ENCODE measurements at places on chromosomes 5 and 9.
A peak's percentile ranks its signal among the peaks of the same experiment; 100 is the strongest.

GRCh38 chr5:173256800-173257199, 21.8 kb upstream of the NKX2-5 start:
- no peak for DNase-seq

- no peak for DNase-seq
Observed at GRCh38 chr5:79581535-79581934, 30.7 kb upstream of the TENT2 start.

- no peak for DNase-seq
Observed at GRCh38 chr9:91332546-91333231, 29.0 kb downstream of the AUH start.

- DNase-seq = no peak
Observed at GRCh38 chr5:150723845-150724244, 23.0 kb upstream of the RBM22 start.

- DNase-seq = no peak
Observed at GRCh38 chr5:164650427-164650826, 1145.0 kb downstream of the MAT2B start.

- DNase-seq = no peak
Observed at GRCh38 chr5:149749481-149750365, 19.6 kb downstream of the PPARGC1B start.

- no peak for DNase-seq
Observed at GRCh38 chr5:123992641-123993040, 480.7 kb downstream of the CSNK1G3 start.

GRCh38 chr5:65563777-65564176, 681 bp downstream of the PPWD1 start:
- DNase-seq = no peak

DNA sequence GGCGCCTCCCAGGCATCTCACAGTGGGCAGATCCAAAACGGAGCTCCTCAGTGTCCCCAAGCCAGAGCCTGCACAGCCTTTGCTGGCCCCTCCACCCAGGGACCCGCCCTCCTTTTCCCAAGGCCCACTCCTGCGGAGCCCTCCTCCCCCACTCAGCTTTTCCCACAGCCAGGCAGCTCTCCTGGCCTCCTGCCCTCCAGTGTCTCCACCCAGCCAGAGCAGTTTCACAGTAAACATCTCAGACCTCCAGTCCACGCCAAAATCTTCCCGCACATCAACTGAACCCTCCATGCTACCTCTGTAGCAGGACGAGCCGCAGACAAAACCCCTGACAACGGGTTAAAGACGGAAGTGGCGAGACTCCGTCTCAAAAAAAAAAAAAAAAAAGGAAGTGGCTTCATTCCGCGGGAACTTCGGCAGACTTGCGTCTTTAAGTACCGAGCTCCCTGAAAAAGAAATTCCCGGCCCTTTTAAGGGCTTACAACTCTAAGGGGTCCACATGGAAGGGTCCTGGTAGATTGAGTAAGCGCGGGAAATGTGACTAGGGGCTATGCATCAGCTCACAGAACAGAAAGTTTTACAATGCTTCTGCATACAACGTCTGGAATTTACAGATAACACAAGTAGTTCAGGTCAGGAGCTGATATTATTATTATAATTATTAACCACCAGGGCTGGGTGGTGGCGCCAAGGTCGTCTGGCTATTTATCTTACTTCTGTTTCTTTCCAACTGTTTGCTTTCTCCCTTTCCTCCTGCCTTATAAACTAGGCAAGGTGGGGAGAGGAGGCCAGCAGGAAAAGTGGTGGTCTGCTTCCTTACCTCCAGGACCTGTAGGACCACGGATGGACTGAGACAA, 11.4 kb upstream of the GRIN1 start:
- no peak for DNase-seq

- DNase-seq = no peak
Observed at GRCh38 chr5:20536341-20536740, 548.3 kb upstream of the CDH18 start.

DNA sequence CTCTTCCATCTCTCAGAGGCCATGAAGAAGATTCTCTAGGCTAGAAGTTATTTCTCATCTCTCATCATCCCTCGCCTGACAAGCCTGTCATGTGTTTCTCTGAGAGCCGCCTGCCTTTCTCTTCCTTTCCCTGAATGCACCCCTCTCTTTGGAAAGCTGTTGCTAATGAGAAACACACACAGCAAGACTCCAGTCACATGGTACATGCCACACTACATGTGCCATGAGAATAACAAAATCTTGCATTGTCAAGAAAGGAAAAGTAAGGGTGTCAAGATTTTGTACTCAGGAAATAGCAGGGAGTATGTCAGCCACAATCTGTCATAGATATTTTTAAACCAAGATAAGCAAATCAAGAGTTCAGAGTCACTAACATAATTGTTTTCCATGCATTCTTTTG, 8.9 kb downstream of the AGXT2 start:
- no peak for DNase-seq

DNA sequence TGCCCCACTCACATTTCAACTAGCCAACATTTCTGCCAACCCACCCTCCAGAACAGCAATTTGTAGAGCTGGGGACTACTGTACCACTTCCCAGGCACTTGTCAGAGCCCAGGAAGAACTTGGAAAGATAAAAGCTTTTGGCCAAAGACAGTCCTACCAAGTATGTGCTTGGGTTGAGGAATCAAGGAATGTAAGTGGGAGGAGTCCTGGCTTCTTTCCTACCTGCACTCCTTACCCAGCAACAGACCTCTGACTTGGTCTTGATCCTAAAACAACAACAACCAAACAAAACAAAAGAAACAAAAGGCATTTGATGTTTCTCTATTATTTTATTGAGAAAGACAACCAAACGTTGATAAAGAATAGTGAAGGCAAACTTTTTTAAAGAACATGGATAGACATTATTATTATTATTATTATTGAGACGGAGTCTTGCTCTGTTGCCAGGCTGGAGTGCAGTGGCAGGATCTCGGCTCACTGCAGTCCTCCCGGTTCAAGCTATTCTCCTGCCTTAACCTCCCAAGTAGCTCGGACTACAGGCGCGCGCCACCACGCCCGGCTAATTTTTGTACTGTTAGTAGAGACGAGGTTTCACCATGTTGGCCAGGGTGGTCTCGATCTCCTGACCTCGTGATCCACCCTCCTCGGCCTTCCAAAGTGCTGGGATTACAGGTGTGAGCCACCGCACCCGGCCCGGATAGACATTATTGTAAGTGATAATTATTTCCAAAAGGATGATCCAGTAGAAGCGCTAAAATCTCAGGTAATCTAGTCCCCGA, 33.5 kb downstream of the ANXA2R start:
- DNase-seq = no peak

DNA sequence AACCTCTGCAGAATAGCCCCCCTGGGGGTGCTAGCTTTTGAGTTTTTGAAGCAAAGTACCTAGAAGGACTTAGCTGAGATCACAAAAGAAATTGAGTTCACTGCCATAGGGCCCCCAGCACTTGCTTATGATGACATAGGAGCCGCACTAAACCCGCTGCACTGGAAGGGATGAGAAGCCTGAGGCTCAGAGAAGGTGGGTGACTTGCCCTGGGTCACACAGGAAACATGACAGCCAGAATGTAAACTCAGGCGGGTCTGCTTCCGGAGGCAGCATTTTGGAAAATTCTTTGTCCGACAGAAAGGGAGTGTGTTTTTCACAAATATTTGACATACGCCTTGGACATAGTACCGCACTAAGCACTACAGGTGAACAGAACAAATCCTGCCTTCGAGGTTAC, 8.4 kb upstream of the TOR1B start:
- DNase-seq = no peak

DNA sequence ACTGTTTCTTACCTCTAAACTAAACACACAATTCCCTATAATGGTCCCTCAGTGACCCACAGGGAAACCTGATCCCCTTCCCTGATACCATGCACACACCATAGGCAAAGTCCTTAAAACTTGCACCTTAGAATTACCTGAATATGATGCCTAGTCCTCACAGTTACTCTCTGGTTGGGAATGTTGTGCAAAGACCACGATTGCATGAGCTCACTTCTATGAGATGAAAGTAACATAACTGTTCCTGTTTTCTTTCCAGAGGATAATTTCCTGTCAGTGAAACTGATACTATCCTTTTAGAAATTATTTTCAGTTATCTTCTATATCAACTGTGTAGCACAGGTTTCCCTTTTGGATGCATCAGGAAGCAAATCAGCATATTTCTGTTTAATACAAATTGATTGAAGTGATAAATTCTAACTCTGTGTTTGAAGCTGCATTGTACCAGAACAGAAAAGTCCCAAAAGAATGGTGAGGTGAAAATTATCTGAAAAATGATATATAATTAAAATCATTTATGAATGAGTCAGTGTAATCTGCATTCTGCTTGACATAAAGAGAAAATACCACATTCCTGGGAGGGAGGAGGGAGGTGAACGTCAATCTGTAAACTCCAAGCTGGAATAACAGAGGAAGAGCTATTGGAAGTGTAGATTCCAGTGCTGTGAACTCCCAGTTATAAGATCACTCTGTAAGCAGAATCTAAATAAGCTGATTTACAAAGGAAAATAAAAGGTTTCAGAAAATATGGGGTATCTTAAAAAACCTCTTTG, 51.2 kb upstream of the TNFAIP8 start:
- DNase-seq = no peak

- DNase-seq = no peak
Observed at GRCh38 chr5:59157068-59157467, 574.2 kb downstream of the RAB3C start.

DNA sequence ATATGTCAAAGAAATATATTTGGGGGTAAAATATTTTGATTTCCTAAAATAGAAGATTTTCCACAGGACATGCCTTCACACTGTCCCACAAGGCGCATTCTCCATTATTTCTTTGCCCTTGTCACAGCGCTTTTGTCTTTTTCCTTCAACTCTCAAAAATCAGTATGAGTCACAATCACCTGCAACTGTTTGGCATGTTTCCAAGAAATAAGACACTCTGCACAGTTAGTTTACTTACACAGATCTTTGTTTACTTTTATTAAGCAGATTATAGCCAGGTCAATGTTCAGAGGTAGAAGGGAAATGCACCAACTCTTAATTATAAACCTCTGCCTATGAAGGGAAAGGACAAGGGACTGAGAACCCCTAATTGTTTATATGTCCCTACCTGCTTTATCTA, 9.5 kb downstream of the CEMIP2 start:
- DNase-seq = peak; percentile 31

DNA sequence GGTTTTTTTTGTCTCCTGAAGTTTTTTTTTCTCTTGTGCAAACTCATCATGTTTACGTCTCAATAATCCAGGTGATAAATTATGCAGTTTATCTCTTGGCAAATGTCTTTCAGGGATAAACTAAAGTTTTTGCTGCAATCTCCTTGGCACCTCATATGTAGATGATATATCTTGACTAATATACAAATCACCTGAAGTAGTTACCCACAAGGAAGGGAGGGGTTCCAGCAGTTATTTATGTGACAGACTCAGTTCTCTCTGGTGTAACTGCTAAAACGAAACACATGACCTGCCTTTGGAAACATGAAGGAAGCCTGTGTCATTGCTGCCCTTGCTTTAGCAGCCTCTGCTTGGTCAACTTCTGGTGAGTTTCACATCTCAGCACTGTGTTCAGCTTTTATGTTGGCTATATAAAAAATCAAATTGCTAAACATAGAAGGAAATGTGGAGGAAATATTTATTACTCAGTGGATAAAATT, 39.3 kb upstream of the KIAA1958 start:
- no peak for DNase-seq

- no peak for DNase-seq
Observed at GRCh38 chr5:154473581-154474283, 4.3 kb downstream of the HAND1 start.

- DNase-seq = no peak
Observed at GRCh38 chr9:119003882-119004617, 365.2 kb downstream of the BRINP1 start.

GRCh38 chr9:110748251-110748893, 79.8 kb downstream of the MUSK start:
- no peak for DNase-seq

DNA sequence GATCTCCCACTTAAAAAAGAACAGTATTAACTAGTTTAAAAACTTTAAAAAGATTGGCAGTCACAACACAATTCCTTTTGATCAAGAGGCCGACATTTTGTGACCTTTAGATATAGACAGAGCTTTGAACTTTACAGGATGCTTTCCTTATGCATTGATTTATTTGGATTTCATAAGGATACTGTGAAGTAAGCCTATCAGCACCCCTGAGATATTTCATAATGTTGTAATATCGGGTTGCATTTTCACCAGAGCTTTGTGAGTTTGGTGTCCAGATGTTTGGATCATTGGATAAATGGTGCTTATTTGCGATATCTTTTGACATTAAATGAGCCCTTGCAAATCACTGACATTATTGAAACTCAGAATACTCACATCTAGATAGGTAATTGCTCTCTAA, 7.7 kb downstream of the PALM2AKAP2 start:
- DNase-seq = no peak

- DNase-seq = no peak
Observed at GRCh38 chr9:99851500-99851822, 29.8 kb downstream of the NR4A3 start.

GRCh38 chr5:142685418-142686209, at the start of gene FGF1:
TSS of gene FGF1 (minus strand) at chr5:142686090. CDS start at chr5:142614127, 71,963 bp downstream.
- no peak for DNase-seq

GRCh38 chr5:88288528-88289197, 20.0 kb upstream of the TMEM161B start:
- DNase-seq = no peak

DNA sequence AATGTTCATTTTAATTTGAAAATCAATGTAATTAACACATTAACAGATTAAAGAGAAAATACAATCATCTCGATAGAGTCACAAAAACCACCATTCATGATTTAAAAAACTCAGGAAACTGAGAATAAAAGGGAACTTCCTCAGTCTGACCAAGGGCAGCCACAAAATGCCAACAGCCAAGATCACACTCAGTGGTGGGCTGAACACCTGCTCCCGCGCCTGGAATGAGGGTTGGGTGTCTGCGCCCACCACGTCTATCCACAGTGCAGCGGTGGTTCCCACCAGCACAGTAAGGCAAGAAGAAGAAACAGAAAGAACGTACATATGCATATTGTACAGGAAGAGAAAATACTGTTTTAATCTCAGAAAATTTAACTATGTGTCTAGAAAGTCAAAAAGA, 11.7 kb upstream of the NSMF start:
- no peak for DNase-seq

DNA sequence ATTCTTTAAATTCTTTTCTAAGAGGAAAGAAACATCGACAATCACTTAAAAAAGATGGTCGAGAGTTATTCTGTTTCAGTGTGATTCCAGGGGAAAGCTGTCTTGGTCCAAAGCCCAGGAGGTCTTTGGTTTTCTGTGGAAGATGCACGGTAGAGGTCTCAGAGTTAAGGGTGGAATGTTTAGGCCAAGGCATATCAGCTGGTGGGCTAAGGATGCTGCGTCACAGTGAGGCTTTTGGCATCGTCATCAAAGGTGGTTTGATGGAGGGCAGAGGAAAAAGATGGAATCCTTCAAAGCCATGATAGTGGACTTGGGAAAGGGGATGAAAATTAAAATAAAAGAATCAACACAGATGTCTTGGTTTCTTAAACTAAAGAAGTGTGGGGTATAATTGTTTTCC, 137.3 kb upstream of the ANKH start:
- DNase-seq = no peak
